Psoas muscle (tissue), 8 donors: ENCODE measurements at places on chromosomes 3 and 15. TPM values are rescaled to one million over a fixed set of nuclear protein-coding genes. Genes with fewer than 3 reads are reported as not detected.

The HESX1 gene
- polyA plus RNA-seq, result 0.18 TPM

The ENTPD3 gene
- polyA plus RNA-seq, result 0.34 TPM

The IGSF10 gene
- polyA plus RNA-seq, result 0.23 TPM

DNA sequence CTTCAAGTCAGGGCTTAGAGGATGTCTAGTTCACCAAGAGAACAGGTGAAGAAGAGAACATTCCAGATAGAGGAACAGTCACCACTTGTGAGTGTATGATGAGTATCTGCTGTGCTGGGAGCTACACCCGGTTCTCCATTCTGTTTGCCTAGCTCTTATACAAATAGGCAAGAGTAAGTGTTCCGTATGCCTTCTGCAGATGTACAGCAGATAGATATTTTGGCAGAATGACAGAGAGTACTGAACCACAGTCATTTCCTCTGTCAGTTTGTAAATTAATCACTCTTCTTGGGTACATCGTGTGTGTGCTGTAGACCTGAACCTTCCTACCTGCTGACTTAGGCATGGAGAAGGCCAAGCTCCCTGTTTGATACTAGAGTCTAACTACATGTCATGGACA, 108.3 kb upstream of the CTDSPL start:
- no peak for DNase-seq

DNA sequence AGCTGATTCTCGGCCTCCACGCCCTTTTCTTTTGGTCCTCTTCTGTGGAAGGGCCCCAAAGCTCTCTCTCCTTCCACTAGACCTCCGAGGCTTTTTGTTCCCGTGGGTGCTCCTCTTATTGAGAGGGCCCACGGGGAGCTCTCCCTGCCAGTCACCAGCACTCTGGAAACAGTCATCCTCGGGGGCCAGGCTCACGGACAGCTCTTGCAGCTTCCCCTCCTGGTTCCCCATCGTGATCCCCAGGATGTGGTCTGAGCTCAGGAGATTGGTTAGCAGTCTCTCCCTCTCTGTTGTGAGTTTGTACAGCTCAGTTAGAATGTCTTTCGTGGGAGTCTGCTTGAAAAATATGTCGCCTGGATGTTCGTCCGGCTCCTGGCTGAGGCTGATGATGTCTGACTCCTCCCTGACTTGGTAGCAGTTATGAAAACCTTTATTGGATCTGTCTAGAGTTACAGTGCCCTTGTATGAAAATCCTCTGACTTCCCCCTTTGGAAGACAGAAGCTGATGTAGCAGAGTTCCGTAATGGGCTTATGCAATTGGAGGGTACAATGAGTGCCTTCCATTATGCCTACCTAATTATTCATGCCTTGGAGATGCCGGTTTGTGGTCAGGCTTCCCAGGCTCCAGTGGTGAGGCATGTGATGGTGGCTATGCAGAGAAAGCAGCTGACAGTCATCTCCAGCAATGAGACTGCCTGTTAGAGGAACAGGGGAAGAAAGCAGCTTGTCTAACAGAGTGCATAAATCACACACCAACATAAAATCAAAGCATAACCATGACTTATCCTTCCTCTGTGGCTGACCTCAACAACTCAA, 40.0 kb downstream of the FMN1 start:
- DNase-seq, result no peak
